ENCODE measurements at places on chromosomes 5 and 9. TPM values are rescaled to one million over a fixed set of nuclear protein-coding genes. Genes with fewer than 3 reads are reported as not detected.

FGF18 gene
- 27.8 TPM for total RNA-seq

GRAMD2B gene
- total RNA-seq: 8.0 TPM

- peak; percentile 62 for DNase-seq
Measured at GRCh38 chr5:94544031-94544650, 74.3 kb downstream of the KIAA0825 start.

GRCh38 chr5:51882647-51883046 is 499.4 kb downstream of the ISL1 start:
- DNase-seq: no peak

- DNase-seq: no peak
Measured at GRCh38 chr9:113152699-113153098, 1.9 kb downstream of the SLC31A2 start.

DNA sequence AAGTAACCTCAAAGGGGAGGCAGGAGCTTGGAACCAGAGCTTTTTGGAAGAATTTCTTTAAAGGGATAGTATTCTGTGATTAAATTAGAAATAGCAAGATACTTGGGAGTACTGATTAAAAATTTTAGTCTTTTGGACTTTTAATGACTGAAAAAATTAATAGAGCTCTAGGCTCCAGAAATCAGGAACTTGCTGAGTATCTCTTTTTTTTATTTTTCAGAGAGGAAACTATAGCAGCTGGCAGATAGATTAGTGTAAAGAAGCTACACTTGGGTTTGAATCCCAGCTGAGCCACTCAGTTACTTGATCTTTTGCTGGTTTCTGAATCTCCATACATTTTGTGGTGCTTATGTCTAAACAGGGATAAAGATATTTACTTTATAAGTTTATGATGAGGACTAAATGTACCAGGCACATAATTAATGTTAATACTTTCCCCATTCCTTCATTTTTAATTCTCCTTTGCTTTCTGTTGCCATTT is 94.2 kb upstream of the TNC start:
- DNase-seq: peak; percentile 52

All from muscle of leg (tissue), 16 donors.